ENCODE measurements at places on chromosomes 3 and 15. TPM values are rescaled to one million over a fixed set of nuclear protein-coding genes. Genes with fewer than 3 reads are reported as not detected.

GRCh38 chr15:66848686-66849392 lies 146.8 kb downstream of the SMAD6 start:
- DNase-seq: no peak

The GADL1 gene
- polyA plus RNA-seq: not detected

- DNase-seq: no peak
Measured at GRCh38 chr3:14451844-14452739, 49.7 kb downstream of the SLC6A6 start.

DNA sequence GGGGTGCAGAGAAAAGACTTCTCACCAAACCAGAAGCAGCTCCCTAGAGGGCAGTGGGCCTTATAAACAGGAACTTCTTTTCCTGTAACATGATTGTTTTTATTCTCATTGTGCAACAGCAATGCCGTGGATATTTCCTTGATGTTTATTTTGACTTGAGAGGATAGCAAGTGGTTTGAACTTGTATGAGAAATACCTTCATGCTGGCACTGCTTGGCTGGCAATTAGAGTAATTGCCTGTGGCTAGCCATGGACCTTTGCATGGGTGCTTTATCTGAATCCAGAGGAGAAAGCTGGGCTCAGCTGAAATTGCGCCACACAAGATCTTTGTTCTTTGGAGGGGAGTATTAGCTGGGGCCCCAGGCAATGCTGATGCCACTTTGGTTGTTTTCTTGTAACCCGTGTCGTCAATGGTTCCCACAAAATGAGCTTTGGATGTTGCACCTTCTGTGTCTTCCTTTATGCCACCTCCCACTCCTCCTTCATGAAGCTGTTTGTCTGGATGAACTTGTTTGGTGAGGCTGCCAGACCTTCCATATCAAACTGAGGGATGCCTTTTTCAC lies 37.9 kb downstream of the CMTM8 start:
- DNase-seq: no peak

GRCh38 chr3:11547498-11547897 lies 96.2 kb downstream of the VGLL4 start:
- no peak for DNase-seq

- DNase-seq: no peak
Measured at GRCh38 chr15:82315519-82316246, 33.6 kb downstream of the GOLGA6L10 start.

Measured in urinary bladder (tissue), 4 donors.